GM18507 (cell line): ENCODE measurements at places on chromosomes 7 and 10.

DNA sequence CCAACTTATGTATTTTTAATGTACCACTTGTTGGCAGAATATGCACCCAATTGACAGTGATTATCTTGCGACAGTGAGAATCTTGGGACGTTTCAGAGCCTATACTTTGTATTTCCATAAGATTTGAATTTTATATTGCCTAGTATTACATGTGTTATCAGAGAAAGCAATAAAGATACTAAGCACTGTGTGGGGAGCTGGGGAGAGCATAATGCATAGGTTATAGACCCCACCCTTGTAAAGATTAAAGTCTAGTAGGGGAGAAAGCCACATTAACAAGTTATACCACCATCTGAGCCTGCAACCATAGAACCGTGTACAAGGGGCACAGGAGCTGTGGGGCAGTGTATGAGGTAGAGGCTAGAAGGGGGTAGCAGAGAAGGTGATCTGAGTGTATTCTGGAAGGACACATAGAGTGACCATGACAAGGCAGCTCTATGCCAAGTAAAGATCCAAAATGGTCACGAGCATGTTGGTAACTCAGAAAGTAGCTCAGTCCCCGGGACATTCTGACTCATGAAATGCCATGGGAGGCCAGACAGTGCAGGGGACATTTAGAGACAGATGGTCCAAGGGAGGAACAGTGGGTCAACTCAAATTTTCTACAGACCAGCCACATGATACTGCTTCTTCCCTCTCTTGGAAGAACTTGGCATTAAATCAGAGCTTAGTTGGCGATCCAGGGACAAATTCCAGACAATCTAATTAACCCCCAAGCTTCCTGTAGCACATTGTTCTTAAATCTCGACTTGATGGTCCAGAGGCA, 84.5 kb downstream of the ADRA2A start:
- DNase-seq = no peak

DNA sequence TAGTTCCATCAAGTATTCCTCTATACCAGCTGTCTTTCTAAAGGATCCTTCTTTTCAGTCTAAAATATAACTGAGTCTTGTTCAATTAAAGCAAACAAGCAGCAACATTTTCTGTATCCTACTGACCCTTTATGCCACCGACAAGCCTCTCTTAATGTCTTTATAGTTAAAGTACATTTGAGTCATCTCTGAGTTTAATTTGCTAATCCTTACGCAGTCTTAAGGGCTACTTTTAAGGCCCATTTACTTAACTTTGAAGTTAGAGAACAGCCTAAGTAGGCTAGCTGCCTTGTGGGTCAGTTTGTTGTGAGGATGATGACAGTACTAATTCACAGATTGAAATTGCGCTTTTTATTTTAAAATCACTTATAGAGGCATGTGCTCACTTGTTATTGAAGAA, 265.5 kb upstream of the FERD3L start:
- no peak for DNase-seq

DNA sequence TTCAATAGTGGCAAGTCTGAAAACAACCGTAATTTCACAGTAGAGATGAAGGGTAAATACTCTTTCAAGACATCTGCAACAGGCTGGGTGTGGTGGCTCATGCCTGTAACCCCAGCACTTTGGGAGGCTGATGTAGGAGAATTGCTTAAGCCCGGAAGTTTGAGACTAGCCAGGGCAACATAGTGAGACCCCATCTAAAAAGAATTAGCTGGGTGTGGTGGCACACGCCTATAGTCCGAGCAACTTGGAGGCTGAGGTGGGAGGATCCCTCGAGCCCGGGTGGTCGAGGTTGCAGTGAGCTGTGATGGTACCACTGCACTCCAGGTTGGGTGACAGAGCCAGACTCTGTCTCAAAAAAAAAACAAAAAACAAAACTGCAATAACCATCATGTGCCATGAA, 71.8 kb downstream of the PFKFB3 start:
- DNase-seq = no peak

DNA sequence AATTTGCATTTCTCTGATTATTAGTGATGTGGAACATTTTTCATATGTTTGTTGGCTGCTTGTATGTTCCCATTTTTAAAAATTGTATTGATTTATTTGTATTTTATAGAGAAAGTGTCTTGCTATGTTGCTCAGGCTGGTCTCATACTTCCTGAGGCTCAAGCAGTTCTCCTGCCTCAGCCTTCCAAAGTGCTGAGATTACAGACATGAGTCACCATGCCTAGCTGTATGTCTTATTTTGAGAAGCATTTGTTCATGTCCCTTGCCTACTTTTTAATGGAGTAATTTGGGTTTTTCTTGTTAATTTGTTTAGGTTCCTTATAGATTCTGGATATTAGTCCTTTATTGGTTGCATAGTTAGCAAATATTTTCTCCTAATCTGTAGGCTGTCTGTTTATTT, 214.2 kb upstream of the KAT6B start:
- DNase-seq = no peak

- DNase-seq = no peak
Measured at GRCh38 chr10:118501637-118502440, 93.6 kb downstream of the PRLHR start.
